BJ (cell line): ENCODE measurements at places on chromosomes 13 and 19.
A peak's percentile ranks its signal among the peaks of the same experiment; 100 is the strongest.

DNA sequence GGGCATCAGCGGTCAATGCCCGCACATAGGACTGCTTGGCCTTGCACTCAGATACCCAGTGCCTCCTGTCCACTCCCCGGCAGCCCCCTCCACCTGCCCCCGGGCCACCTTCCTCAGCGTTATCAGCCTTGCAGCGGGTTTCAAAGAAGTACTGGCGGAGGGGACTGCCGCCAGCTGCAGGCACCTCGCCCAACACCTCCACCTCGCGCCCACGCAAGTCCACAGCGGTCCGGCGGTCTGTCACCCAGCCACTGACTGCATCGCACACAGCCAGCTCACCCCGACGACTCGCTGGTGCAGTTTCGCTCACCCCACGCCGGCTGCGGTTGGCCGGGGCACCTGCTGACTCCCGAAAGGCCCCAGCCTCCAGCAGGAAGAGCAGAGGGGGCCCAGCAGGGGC is 3.2 kb downstream of the NTF4 start:
- DNase-seq = no peak

- DNase-seq = no peak
Measured at GRCh38 chr13:36815062-36815461, 4.0 kb upstream of the RFXAP start.

DNA sequence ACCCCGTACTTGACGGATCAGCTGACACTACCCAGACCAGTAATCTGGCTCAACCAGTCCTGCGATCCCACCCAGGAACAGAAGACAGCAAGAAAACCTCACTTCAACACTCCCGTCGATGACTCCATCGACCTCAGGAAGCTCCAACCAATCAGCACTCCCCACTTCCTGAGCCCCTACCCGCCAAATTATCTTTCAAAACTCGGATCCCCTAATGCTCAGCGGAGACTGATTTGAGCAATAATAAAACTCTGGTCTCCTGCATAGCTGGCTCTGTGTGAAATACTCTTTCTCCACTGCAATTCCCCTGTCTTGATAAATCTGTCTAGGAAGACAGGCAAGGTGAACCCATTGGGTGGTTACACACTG is 1.2 kb downstream of the LSM4 start:
- no peak for DNase-seq

- DNase-seq = no peak
Measured at GRCh38 chr19:32581705-32582179, 752 bp downstream of the PDCD5 start.

DNA sequence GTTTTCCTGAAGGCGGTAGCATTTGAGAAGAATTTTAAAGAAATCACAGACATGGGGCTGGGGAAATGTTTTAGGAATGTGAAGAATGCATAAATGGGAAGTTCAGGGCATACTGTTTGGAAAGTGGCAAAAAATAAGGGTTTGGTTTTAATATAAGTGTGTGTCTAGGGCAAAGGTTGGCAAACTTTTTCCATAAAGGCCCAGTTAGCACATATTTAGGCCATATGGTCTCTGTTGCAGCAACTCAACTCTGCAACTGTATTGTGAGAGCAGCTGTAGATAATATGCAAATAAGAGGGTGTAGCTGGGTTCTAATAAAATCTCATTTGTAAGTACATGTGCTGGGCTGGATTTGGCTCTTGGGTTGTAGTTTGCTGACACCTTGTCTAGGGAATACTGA is 521.9 kb downstream of the DIAPH3 start:
- peak; percentile 33 for DNase-seq

GRCh38 chr19:30229525-30230174 is 142.5 kb upstream of the ZNF536 start:
- no peak for DNase-seq
